ENCODE measurements at places on chromosomes 11 and 22.
A peak's percentile ranks its signal among the peaks of the same experiment; 100 is the strongest.

DNA sequence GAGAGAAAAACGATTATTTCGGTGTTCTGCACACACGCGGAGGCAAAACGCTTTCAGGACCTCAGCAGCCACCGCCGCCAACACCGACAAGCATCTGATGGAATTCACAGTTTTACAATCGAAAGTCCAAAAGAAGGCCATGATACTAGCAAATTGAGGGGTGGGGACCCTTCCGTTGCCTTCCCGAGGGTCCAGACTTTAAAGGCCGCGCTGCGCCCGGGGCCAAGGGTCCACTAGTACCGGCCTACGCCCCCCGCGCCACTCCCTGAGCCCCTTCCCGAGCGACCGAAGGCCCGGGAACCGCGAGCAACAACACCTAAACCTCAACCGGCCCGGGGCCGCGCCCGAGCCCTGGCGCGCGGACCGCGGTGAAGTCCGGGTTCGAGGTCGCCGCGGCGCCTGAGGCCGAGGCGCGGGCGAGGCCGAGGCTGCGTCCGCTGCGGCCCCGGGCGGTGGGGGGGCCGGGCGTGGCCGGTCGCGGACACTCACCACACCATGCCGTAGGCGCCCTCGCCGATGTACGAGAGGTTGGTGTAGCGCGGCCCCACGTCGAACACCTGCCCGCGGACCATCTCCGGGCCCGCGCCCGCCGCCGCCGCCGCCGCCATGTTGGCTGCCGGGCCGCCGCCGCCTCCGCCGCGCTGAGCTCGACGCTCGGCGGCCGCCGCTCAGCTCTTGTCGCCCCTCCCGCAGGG is 465 bp downstream of the MAPK1 start:
- peak; percentile 47 for DNase-seq

DNA sequence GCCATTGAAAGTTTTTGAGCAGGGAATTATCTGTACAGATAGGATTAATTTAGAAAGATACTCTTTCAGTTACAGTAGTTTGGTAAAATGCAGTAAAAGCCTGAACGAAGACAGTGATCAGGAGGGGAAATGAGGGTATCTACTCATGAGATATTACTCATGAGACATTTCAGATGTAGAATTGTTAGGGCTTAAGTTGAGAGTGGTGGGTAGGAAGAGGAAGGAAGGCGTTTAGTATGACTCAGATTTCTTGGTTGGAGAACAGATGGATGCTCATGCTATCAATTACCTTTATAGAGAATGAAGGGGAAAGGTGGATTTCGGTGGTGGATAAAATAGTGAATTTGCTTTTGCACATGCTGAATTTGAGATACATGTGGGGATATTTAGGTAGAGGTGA is 15.8 kb downstream of the CCDC81 start:
- DNase-seq: no peak

GRCh38 chr11:19173004-19173689 is 28.6 kb downstream of the CSRP3 start:
- no peak for DNase-seq

DNA sequence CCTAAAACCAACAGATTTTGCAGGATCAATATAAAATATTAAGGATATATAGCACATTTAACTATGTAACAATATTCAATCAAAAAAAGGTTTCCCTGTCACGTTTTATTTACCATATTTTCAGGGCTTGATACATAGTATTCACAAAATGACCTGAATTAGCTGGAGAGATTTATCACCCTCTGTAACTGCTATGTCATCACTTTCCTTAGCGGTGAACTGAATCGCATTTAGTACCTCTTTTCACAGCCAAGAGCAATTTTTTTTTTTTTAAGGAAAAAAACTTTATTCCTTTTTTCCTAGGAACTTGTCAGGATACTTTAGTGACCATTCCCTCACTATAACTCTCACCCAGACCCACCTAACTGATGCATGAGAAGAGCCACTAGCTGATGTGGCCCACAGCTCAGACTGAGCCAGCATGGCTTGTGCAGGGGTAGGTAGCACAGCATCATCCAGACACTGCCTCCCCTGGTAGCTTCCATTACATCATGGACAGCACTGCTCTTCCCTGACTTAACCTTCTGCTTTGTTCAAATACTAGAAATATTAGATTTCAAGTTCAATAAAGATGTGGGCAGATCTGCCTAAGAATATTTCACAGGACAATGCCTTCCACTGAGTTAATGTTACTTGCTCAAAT is 17.0 kb upstream of the GPR83 start:
- no peak for DNase-seq

- DNase-seq: no peak
Observed at GRCh38 chr11:73171436-73172161, 29.5 kb upstream of the FCHSD2 start.

DNA sequence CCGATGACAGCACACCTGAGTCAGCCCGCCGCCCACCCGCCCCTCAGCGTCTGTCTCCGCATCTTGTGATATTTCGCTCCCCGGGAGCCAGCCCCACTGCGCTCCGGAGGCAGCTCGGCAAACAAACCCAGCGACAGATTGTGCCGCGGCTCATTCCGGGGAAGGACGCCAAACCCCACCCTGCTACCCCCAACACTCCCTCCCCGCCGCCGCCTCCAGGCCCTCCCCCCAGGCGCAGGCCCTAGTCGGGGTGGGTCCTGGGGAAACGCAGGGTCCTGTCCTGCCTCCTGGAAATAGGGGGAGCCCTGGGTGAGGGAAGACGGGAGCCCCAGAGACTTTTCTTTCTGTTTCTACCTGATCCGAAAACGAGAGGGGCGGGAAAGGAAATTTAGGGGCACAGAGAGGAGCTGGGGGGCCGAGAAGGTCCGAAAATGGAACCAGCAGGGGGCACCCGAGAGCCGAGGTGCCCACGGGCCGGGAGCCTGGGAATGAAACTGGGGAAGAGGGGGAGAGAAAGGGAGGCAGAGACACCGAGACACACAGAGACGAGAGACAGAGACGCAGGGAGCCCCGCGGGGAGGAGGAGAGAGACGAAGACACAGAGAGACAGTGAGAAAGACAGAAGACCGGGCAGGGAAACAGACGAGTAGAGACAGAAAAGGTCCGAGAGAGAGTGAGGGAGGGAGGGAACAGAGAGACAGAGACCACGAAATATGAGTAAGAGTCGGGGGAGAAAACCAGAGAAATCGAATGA is 1.7 kb upstream of the RTN4RL2 start:
- DNase-seq: peak; percentile 67

DNA sequence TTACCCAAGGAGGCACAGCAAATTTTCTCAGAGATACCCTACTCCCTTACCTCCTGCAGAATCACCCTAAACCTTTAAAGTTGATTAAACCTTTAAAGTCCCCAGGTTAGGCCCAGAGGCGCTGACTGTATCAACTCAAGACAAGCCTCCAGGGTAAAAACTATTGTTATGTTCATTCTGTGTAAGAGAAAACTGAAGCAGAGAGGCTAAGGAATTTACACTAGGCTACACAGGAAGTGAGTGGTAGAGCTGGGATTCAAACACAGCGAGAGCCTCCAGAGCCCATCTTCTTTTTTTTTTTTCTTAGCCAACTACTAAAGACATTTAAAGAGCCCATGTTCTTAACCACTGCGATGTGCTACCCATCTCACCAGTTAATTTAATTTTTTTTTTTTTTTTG is 56.3 kb upstream of the GRK3 start:
- no peak for DNase-seq

DNA sequence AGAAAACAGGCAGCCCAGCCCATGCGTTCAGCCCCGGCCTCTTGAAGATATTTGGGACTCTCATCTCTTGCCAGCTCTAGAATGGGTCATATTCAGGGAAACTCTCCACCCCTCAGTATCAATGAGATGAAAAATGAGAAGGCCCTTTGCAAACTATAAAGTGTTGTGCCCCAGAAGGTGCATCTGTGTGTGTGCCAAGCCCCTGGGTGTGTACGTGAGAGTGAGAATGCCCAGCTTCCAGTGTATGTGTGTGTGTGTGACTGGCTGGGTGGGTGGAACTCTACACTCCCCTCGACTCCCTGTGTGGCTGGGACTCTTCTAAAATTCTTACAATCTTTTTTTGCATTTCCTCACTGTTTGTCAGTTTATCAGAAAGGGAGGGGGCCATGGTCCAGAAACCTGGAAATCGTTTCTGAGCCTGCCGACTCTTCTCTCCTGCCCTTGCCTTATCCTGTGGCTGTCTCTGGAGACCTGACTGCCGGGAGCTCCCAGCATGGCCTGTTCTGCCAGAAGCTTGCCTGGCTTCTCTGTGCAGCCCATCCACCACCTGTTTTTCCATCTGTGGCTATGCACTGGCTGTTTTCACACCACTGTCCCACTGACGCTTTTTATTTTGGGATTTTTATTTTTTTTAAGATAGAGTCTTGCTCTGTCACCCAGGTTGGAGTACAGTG is 1.2 kb downstream of the P2RY6 start:
- no peak for DNase-seq

GRCh38 chr11:107722662-107723061 is 10.8 kb upstream of the SLN start:
- DNase-seq: no peak

GRCh38 chr11:118607401-118608359 is at the start of gene PHLDB1:
PHLDB1 (plus strand) TSS chr11:118607615; CDS start chr11:118613837, 6,222 bp downstream.
- peak; percentile 52 for DNase-seq

DNA sequence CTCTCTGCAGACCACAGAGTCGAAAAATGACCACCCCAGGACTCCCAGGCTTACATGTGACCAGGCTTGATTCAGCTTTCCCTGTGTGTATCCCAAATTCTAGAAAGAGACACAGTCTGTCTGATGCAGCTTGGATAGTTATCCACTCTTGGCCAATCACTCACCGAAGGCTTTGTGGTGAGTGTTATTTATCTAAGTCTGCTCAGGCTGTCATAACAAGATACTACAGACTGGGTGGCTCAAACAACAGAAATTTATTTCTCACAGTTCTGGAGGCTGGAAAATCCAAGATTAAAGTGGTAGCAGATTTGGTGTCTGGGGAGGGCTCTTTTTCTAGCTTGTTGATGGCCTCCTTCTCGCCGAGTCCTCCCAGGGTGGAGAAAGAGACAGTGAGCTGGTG is 63.2 kb downstream of the ZBTB16 start:
- no peak for DNase-seq

- no peak for DNase-seq
Observed at GRCh38 chr22:42811459-42811858, 45.6 kb downstream of the ARFGAP3 start.

DNA sequence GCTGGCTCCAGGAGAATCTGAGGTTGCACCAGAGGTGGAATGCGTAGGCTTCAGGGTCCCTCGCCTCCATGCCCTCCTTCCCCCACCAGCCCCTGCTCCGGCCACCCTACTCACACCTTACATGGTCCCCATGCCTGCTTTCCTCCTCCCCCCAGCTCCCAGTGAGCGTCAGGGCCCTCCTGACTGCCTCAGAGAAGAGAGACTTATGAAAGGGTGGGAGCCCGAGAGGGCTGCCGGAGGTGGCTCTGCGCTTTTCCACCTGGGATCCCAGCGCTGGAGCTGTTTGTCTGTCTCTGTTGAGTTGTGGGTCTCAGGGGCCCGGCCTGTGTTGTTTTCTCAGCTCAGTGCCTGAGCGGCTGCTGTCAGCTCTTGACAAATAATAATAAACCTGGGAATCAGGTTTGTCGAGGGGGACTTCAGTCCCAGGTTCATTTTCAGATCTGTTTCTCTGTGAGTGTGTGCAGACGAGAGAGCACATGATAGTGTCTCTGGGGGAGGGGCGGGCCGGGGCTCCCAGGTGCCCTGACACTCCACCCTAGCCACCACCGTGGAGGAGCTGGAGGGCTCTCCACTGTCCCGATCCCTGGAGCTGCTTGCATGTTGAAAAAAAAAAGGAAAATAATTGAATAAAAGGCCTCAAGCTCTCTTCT is 153.7 kb downstream of the FEZ1 start:
- DNase-seq: no peak

- no peak for DNase-seq
Observed at GRCh38 chr22:27686534-27686933, 115.0 kb downstream of the MN1 start.

DNA sequence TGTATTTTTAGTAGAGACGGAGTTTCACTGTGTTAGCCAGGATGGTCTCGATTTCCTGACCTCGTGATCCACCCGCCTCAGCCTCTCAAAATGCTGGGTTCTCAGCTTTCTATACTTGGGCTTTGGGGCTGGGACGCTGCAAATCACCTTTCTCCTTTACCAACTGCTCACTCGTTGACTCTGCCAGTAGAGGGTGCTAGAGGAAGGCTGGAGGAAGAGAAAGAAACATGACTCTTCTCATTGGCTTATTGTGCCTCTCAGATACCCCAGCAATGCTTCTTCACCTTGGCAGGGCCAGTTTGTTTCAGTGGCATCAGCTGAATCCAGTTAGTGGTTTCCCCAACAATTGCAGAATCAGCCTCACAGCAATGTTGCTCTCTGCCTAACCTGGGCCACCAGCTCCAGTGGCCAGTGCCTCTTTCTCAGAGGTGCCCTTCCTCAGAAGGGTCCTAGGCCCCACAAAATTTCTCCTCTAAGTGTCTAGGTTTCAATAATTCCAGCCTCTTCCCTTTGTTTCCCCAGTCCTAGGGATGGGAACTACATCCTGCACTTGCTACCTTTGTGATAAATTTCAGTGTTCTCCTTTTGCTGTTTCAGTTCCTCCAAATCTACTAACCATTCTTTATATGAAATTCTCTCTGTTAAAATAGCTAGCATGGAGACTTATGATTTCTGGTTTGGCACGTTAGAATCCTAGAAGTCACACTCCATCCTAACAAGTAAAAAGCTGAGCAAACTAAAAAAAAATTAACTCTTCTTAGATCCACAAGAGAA is 71.5 kb upstream of the VSTM5 start:
- DNase-seq: no peak

DNA sequence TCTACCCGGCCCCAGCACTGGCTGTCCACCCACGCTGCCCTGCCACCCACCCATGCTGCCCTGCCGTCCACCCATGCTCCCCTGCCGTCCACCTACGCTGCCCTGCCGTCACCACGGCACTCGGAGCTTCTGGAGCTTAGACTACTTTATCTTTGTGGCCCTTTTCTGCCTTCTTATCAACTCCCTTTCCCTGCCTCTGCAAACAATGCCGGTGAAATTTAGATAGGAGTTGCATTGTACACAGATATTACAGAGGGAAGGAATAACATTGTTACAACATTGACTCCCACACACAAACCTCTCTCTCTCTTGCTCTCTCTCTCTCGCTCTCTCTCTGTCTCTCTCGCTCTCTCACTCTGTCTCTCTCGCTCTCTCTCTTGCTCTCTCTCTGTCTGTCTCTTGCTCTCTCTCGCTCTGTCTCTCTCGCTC is 33.7 kb upstream of the BRSK2 start:
- DNase-seq: no peak

DNA sequence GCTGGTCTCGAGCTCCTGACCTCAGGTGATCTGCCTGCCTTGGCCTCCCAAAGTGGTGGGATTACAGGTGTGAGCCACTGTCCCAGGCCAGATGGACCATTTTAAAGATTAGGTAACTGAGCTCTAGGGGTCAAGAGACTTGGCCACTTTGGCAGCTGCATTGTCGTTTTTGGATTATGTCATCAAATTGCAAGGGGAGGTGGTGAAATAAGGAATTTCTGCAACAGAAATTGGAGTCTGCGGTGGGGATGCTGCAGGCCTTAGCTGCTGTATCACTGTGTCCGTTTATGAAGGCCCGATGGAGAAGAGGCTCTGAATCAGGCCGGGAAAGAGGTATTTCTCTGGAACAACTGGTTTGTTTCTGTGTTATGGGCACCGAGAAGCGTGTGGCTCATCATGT is 34.6 kb downstream of the PTPRJ start:
- no peak for DNase-seq

All from activated naive CD4-positive, alpha-beta T cell treated with Interleukin-2 at 50 U/mL for 16 hours (primary cell).